CD8-positive, alpha-beta memory T cell (primary cell): ENCODE measurements at places on chromosomes 5 and 9. TPM values are rescaled to one million over a fixed set of nuclear protein-coding genes. Genes with fewer than 3 reads are reported as not detected.

NRG2 gene
- polyA plus RNA-seq, result not detected

- no peaks in the 10 kb centered on the region for H3K36me3 ChIP-seq
- H3K27me3 ChIP-seq, result no peaks in the 10 kb centered on the region
- no peak for DNase-seq
- H3K27ac ChIP-seq, result no peak overlapping the region
Measured at GRCh38 chr5:56569076-56569475, 246.3 kb upstream of the MAP3K1 start.

GRCh38 chr5:73726606-73727231, 100.7 kb downstream of the ARHGEF28 start:
- no peaks in the 10 kb centered on the region for H3K4me1 ChIP-seq
- no peak for DNase-seq
- no peaks in the 10 kb centered on the region for H3K36me3 ChIP-seq
- no peaks in the 10 kb centered on the region for H3K27me3 ChIP-seq
- no peak overlapping the region for H3K4me3 ChIP-seq

DNA sequence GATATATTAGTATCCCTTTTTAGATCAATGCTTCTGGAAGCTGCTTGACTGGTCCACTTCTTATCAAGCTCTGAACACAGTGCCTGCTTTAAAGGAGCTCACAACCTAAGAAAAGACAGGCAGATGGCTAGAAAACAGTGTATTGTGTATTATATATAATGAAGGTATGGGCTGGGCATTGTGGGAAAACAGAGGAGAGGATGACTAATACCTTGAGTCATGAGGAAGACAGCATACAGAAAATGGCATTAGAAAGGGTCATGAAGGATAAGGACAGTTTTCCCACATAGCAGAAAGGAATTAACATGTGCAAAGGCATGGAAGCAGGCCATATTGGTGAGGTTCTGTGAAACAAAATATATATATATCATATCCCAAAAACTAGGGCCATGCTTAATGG, 309.6 kb downstream of the MLLT3 start:
- H3K36me3 ChIP-seq, result no peaks in the 10 kb centered on the region
- no peak overlapping the region for H3K4me3 ChIP-seq
- no peak overlapping the region for H3K27ac ChIP-seq

DOCK2 gene
- polyA plus RNA-seq, result 102 TPM

DNA sequence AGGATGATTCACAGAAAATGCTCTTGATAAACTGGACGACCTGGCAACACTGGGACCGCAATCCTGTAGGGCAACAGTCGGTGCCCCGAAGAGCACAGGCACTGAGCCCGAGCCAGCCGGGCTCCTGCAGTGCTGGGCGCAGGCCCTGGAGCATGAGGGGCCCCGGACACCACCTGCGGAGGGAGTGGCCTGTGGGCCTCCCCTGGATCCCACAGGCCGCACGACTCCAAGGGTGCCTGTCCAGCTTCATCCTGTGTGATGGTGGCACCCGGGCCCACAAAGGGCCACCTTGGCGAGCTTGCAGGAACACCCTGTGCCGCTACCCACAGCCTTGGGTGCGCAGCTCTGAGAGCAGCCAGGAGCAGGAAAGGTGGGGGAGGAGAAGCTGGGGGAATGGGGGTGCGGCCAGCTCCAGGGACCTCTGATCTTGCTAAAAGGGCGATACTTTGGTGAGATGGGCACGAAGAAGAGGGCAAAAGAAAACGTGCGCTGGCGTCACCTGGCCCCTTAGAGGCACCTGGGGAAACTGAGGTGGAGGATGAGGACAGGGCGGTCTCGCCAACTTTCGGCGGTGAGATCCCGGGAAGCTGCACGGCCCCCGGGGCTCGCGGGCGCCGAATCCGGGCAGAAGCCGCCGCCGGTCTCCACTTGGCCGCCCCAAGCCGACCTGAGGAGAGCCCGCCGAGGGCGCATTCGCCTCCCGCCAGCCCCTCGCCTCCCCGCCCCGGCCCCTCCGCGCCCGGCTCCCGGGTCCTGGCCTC, 722 bp downstream of the TBC1D9B start:
- peaks cover 17% of the 10 kb centered on the region for H3K4me1 ChIP-seq
- H3K36me3 ChIP-seq, result no peaks in the 10 kb centered on the region
- DNase-seq, result peak; percentile 13
- H3K27ac ChIP-seq, result peak overlapping the region; percentile 51
- no peaks in the 10 kb centered on the region for H3K27me3 ChIP-seq
- peak overlapping the region; percentile 44 for H3K4me3 ChIP-seq

PDE6A gene
- polyA plus RNA-seq, result not detected

GRCh38 chr5:151134228-151134627, 23.4 kb downstream of the ANXA6 start:
- peaks cover 43% of the 10 kb centered on the region for H3K4me1 ChIP-seq
- peaks cover 88% of the 10 kb centered on the region for H3K36me3 ChIP-seq
- no peaks in the 10 kb centered on the region for H3K27me3 ChIP-seq
- H3K4me3 ChIP-seq, result no peak overlapping the region
- DNase-seq, result no peak

DNA sequence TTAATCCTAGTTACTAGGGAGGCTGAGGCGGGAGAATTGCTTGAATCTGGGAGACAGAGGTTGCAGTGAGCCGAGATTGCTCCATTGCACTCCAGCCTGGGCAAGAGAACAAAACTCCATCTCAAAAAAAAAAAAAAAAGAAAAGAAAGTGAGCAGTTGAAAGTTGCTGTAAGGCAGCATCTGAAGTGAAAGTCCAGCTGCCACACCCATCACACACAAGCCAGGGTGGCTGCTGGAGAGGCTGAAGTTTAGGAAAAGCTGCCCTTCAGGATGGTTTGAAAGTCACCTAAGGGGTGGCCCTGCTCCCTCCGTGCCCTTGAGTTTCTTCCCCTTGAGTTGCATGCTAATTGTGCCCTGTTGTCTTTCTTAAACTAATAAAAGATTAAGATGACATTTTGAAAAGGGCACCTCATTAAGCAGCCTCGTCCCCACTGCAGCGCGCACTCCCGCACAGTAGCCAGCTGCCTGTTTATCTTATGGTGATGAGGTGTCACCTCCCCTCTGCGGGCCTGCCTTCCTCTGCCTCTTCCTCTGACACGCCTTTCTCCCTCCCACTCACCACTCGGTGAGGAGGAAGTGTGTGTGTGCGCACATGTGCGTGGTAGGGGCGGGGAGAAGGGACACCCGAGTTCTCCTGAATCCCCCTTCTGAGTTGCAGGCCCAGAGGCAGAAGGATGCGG, 104.2 kb upstream of the PANK3 start:
- no peaks in the 10 kb centered on the region for H3K4me1 ChIP-seq
- no peak overlapping the region for H3K4me3 ChIP-seq
- DNase-seq, result peak; percentile 3
- no peaks in the 10 kb centered on the region for H3K27me3 ChIP-seq
- H3K36me3 ChIP-seq, result no peaks in the 10 kb centered on the region

DNA sequence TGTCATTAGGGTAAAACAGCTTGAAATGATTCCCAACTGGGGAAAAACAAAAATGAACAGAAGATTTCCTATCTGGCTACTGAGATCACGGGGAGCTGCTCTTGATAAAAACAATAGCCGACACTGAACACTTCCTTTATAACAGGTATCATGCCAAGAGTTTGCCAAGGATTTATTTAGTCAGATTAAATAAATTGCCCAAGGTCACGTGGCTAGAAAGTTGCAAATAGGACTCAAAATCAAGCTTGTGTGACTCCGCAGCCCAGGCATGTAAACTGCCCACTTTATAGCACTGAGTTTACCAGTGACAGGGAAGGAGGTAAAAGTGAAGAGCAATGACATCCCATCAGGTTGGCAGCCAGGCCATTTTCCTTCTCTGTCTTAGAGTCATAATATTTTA, 120.7 kb upstream of the ZNF618 start:
- H3K27ac ChIP-seq, result no peak overlapping the region
- H3K4me1 ChIP-seq, result no peaks in the 10 kb centered on the region
- H3K36me3 ChIP-seq, result no peaks in the 10 kb centered on the region
- H3K27me3 ChIP-seq, result no peaks in the 10 kb centered on the region
- DNase-seq, result no peak
- H3K4me3 ChIP-seq, result no peak overlapping the region

LRRC19 gene
- 0.10 TPM for polyA plus RNA-seq
